Stimulated activated CD8-positive, alpha-beta memory T cell treated with anti-CD3 and anti-CD28 coated beads, Interleukin-2, amount 100 ng/mL, for 48 hours (primary cell): ENCODE measurements at places on chromosomes 13 and 19.
A peak's percentile ranks its signal among the peaks of the same experiment; 100 is the strongest.

GRCh38 chr19:9073806-9074205 is 13.1 kb upstream of the OR1M1 start:
- no peak for DNase-seq

DNA sequence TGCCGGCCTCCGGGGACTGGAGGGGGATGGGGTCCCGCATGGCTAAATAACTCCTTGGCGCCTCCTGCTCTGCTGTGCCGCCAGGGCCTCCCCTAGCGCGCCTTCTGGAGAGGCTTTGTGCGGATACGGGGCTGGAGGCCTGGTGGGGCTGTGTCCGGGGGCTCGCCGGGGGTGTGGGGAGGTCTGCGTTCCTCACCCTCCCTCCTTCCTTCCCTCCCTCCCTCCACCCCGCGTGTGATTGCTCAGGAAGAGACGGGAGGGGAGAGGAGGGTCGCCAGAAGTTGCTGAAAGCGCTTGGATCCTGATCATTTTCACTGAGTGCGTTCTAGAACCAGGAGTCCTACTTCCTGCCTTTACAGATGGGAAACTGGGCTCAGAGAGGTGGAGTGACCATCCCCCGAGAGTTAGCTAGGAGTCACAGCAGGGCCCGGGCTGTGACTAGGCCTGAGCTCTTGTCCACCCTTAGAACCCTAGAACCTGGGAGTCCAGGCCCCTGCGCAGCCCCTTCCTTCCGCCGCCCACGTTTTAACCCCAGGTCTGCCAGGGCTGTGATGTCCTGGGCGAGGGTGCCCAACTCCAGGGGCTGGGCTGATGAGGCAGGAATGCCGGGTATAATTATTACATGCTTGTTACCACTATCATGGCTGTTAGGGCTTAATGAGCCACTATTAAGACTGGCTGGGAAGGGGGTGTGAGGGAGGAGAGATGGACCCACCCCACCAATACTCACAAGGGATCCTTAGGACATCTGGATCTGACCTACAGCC is 782 bp upstream of the JUND start:
- DNase-seq, result no peak

DNA sequence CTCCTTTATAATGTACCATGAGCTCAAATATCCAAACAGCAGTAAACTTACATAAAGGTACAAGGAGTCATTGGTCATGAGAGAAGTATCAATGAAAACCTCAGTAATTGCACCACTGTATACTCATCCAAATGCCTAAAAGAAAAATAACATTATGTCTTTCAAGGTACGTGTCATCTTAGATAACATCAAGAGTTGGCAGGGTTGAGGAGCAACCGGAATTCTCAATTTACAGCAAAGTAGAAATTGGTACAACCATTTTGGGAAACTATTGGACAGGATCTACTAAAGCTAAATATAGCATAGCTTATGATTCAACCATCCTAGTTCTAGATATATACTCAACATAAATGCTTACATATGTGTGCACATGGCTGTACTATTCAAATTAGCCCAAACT is 502.8 kb downstream of the GPC6 start:
- no peak for DNase-seq

DNA sequence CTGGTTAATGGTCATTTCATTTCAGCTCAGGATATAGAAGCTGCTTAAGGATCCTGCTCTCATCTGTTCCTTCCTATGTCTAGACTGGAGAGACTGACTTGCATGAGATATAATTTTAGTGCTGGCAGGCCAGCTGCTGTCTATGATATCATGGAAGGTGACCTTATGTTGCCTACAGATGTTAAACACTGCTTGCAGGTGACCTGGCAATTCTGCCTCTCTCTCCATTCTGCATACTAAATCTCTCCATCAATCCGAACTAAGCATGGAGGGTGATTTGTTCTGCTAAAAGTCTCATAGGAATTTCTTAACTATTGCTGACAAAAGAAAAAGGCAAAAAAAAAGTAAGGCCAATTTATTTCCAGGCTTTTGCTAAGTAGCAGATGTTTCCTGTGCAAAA is 81.0 kb downstream of the CCNA1 start:
- no peak for DNase-seq

GRCh38 chr19:567296-567900 is 5.0 kb upstream of the BSG start:
- DNase-seq, result no peak

DNA sequence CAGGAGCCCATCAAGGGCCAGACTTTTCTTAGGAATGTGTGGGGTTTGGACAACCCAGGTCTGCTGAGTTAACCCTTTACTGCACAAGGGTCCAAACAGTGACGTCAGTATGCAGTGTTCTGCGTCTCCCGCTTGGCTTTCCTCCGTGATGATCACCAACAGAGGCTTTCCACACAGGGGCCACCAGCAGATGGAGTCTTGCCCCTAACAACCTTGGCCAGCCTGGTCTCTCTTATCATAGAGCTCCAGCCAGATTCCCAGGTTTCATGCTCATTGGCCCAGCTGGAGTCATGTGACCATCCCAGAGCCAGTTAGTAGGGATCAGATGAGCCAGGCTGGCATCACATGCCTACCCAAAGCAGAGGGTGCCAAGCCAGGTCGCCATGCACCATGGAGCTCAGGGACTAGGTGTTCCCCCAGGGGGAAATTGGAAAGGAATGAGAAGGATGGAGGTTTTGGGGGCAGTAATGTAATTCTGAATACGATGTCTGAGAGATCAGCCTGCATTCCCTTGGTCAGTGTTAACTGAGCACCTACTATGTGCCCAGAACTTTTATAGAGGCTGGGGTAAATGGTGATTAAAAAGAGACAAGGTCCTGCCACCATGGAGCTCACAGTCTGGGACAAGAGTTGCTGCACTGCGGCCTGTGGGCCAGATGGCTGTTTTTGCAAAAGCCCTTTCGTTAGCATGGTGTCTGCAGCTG is 61.2 kb downstream of the MYH14 start:
- DNase-seq, result no peak

- DNase-seq, result no peak
These were observed 804 bp downstream of the ZNF708 start for GRCh38 chr19:21328406-21328805.

DNA sequence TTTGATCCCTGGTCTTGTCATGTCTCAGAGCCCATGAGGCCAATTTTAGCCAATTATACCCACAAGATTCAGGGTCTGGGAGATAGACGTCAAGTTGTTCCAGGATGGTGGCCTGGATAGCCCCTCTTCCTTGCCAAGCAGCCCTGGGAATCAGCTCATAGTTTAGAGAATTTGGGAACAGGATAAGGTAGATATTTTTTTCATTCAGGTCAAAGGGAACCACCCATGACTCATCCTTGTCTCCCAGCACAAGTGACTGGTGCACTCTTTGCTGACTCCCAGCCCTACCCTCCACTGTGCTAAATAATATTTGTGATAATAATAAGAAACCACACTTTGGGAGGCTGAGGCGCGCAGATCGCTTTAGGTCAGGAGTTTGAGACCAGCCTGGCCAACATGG is 17.1 kb upstream of the S1PR4 start:
- no peak for DNase-seq

- peak; percentile 58 for DNase-seq
These were observed 399 bp upstream of the SPTBN4 start for GRCh38 chr19:40466219-40466984.

- no peak for DNase-seq
These were observed 44.5 kb downstream of the CERS4 start for GRCh38 chr19:8253678-8254077.

DNA sequence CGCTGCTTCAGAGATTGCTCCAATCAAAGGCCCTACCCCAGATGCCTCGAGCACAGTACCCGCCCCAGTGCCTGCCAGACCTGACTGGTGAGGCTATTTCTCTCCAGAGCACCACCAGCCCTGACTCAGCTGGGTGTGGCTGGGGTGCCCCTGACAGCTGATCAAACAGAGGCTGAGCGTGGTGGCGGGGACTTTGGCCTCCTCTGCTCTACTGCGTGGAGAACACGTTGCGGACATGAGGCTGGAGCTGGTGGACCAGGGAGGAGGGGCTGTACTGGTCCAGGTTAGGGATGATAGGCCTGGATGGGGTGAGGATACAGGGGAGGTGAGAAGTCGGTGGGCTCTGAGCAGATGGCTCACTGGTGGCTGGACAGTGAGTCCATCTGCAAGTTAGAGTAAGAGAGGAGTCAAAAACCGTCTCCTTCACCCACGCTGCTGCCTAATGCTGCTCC is 3.5 kb upstream of the DOCK6 start:
- DNase-seq, result no peak

GRCh38 chr13:111940892-111941291 is 126.1 kb upstream of the SOX1 start:
- DNase-seq, result no peak

GRCh38 chr19:9877780-9878510 is 42.8 kb downstream of the PIN1 start:
- DNase-seq, result no peak

GRCh38 chr13:79870766-79871165 is 389.8 kb downstream of the NDFIP2 start:
- no peak for DNase-seq

DNA sequence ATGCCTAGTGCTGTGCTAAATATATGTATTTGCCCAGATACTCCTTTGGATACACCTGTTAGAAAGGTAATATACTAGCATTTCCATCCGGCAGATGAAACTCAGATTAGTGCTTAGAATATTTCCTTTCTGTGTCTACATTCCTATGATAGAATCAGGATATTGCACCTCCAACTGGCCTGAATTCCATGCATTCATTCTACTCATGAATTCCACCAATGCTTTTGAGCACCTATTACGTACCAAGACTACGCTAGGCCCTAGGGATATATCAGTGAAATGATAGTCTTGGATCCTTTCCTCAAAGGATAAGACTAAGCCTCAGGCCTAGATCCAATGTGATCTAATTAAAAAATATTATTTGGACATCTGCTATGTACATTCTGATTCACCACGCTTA is 223.8 kb upstream of the SERP2 start:
- DNase-seq, result no peak

DNA sequence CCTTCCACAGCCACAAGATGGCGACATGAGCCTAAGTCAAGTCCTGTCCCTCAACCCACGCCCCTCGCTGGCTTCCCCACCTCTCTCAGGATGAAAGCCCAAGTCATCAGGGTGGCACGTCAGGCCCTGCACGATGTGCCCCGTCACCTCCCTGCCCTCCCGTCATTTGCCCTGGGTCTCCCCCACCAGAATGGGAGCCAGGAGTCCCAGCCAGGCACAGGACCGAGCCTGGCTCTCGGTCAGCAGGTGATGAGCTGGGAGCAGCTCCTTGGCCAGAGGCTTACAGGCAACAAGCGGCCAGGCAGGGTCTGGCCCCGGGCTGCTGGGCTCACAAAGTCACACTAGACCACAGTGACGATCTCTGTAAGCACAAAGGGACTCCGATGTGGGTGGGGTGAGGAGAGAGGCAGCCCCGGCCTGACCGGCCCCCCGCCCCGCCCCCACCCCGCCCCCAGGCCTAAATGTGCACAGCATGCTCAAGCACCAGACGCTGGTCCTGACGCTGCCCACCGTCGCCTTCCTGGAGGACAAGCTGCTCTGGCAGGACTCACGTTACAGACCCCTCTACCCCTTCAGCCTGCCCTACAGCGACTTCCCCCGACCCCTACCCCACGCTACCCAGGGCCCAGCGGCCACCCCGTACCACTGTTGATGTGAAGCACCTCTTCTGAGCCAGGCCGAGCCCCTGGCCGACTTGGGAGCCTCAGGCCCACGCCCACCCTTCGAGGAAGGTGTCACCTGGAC is 7.3 kb downstream of the MRPL4 start:
- DNase-seq, result peak; percentile 83

DNA sequence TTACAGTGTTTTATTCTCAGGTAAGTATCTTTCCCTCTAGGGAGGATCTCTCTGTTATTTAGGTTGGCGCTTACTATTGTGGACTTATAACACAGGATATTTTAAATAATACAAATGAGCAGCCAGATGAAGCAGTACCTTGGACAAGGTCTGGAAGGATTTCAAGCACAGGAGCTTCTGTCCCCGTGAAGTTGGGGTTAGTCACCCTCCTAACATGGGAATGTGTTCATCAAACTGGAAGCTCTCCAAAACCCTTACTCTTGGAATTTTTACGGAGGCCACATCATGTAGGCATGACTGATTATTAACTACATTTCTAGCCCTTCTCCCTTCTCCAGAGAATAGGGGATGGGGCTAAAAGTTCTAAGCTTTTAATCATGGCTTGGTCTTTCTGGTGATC is 38.3 kb upstream of the SPRY2 start:
- no peak for DNase-seq

- DNase-seq, result no peak
These were observed 457.7 kb upstream of the SPRY2 start for GRCh38 chr13:80798576-80799133.

DNA sequence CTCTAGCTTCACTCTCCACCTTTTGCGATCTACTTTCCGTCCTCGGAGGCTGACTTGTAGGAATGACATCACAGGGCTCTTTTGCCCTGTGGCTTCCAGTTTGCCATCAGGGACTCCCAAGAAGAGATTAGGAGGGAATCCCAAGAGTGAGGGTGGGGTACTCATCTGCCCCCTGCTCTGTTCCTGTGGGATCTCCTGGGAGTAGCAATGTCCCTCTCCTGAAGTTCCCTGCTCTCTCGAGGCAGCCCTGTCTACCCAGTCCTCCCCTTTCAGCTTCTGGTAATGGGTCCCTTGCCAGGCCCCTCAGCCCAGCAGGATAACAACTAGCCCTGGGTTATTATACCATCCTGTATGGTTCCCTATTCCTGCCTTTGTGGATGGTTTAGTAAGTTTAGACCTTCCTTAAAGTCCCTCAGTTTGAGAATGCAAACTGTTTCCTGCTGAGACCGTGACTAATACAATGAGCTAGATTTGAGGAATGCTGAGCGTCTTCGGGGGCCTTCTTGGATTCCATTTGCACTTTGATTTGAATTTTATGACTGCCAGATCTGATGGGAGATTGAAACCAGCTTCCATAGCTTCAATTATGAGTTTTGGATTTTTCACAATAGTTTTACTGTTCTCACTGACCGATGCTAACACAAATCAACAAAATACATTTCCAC is 73.7 kb upstream of the IPO5 start:
- DNase-seq, result no peak

DNA sequence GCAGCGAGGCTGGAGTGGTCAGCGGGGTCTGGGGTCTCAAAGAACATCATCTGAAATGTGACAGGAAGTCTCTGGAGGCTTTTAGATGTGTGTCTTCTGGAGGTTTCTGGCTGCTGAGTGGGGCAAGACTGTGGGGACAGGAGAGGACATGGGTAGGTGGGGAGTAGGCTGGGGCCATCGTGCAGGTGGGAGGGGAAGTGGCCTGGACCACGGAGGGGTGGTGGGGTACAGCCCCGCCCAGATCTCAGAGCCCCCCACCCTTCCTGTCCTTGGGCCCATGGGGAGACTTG is 6.2 kb downstream of the AP1M1 start:
- no peak for DNase-seq

DNA sequence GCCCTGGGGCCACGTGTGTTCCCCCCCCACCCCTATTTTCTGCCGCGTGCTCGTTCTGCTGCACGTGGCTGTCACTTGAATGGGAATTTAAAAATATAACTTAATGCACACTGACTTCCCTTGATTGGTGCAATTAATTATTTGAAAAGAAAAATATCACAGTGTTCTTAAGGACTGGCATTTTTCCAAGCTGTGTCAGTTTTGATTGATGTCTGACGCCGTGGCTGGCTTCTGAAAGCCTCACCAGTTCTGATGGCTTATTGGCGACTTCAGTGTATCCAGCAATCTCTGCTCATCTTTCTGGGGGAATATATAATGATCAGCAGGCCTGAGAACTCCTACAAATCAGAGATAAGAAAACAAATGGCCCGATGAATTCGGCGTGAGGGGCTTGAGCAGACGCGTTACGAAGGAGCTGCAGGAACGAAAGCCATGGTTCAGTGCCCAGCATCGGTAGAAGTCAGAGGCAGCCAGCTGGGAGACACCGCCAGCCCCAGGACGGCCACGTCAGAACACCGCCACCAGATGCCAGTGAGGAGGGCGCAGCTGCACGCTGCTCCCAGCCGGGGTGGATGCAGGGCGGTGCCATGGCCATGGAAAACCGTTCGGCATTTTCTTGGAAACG is 111.2 kb downstream of the KDM4B start:
- no peak for DNase-seq
